SW 1271 (cell line): ENCODE measurements at places on chromosomes 13 and 19.

DNA sequence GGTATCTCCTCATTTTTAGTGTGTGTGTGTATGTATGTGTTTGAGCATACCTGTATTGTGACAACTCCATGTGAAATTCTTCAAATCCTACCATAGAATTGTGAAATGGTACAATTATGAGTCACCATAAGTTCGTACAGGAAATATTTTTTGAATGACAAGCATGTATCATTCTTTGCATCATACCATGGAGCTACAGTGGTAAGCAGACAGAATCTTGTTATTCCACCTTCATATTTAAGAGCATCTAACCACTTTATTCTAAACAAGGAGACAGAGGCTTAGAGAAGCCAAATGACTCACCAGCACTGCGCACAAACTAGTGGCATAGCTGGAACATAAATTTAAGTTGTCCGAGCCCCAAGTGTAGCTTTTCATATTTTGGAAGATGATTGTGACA, 4.5 kb upstream of the EPSTI1 start:
- DNase-seq: peak; percentile 73

DNA sequence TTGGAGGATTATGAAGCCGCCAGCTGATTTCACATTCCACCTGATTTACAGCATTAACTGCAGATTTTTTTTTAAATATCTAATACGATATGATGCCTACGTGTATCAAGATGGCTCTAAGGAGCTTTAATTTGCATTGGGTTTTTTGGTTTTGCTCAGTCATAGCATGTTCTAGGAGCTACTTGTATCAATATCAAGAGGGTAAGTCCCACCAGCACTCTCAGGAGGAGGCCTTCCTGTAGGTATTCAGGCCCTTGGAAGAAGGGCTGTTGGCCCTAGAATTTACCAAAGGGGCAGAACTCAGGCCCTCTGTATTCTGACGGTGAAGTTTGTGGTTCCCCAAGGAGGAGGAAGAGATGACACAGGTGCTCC, 97.2 kb upstream of the IPO5 start:
- DNase-seq: no peak

- no peak for DNase-seq
Measured at GRCh38 chr13:112583592-112584277, 4.2 kb downstream of the TUBGCP3 start.

DNA sequence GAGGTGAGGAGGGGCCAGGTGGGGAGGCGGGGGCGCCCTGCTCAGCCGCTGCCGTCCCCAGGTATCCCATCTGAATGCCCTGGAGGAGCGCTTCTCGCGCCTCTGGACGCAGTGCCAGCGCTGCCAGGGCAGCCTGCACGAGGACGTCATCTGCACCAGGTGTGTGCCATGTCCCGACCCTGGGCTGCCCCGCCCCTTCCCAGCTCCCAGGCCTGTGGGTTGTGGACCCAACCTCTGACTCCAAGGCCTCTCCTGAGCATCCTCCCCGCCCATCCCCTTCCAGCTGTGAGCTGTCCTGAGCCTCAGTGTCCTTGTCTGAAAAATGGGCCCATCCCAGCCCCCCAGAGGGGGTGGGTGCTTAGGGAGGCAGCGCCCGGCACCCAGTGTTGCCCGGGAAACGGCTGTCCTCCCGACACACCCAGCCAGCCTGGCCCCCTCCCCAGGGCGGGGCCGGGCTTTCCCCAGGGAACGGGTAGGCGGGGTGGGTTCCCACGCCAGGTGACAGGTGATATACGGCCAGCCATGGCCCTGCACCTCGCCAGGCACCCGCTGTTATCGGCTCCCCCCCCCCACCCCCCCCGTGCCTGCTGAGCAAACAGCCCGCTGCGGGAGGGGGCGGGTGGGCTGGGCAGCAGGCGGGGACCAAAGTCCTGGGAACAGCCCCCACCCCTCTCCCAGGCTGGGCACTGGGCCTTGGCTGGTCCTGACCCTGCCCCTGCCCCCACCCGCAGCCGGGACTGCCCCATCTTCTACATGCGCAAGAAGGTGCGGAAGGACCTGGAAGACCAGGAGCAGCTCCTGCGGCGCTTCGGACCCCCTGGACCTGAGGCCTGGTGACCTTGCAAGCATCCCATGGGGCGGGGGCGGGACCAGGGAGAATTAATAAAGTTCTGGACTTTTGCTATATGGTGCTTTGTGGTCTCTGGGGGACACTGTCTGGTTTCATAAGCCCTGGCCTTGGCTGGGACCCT, 1.3 kb upstream of the SPIB start:
- DNase-seq: no peak

GRCh38 chr19:5074830-5075394, 106.0 kb downstream of the KDM4B start:
- DNase-seq: no peak

- no peak for DNase-seq
Measured at GRCh38 chr19:17996826-17997316, 11.1 kb upstream of the ARRDC2 start.

DNA sequence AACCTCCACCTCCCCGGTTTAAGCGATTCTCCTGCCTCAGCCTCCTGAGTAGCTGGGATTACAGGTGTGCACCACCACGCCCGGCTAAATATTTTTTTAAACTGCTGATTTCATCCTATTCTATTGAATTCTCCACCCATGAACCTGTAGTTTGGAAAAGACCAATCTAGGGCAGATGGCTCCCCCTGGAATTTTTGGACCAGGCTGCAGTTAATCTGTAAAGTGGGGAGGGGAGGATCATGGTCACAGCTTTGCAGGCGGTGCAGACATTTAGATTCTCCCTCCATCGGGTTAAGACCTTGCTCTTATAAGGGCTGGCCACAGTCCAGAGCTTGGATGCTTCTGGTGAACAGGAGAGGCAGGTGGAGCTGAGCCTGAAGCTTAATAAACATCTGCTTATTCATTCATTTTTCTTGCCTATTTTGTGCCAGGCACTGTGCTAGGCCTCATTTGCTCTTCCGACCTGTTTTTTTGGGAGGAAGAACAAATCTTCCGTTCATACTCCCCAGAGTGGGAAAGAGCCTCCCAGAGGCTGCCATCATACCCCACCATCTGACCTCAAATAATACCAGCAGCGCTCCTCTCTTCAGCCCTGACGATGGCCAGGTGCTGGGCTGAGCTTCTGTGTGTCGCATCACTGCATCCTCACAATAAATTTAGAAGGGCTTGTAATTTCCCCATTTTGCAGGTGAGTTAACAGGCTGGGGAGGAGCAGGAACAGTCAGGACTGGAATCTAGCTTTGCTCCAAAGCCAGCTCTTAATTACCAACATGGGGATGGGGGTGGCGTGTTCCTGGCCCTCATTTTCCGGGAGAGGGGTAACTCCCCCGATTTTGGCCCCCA, 902 bp upstream of the CCDC106 start:
- DNase-seq: no peak

GRCh38 chr13:106161146-106161545, 374.3 kb downstream of the EFNB2 start:
- no peak for DNase-seq

DNA sequence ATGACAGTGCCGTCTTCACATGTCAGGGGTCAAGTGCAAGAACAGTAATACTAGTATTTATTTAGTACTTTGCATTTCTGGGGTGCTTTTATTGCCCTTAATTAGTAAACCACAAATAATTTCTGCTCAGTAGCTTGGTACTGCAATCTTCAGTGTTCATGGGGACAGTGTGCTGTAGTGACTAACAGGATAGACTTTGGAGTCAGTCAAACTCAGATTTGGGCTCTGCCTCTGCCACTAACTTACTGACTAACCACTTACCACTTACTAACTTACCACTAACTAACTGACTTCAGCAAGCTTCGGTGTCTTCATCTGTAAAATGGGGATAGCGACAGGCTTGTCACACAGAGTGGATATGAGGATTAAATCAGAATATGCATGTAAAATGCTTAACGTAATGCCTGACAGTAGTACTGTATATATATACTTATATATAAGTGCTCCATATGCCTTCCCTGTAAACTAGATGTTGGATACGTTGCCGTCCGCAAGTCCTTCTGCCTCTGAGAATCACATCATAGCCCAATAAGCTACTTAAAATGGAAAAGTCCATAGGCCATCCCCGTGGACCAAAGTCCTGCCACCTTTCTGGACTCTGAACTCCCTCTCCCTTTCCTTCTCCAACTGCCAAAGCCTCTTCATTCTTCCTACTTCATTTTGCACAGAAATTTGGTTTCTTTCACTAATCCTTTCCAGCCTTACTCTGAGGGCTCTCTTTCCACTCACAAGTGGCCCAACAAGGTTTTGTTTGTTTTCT, 158.1 kb downstream of the ZIC5 start:
- DNase-seq: no peak

GRCh38 chr19:57319869-57320179, 448 bp upstream of the ZNF543 start:
- no peak for DNase-seq

DNA sequence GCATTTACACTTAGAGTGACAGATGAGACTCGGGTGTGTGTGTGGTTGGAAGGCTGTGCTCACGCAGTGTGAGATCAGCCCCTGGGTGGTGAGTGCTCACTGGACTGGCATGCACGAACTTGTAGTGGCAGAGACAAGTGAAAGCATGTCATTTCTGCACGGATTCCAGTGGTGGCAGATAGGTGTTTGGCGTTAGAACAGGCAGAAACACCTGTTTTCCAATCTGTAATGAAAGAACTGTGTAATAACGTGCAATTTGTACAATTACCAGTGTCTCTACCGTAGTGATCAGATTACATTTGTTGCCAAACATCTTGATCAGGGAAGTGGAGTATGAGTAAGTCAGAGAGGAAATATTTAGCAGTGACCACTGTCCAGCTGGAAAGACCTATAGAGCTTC, 8.2 kb downstream of the LAMP1 start:
- no peak for DNase-seq

GRCh38 chr19:47813304-47813994, 8.3 kb upstream of the CRX start:
- peak; percentile 21 for DNase-seq

- DNase-seq: no peak
Measured at GRCh38 chr19:3188627-3189596, 3.2 kb downstream of the NCLN start.

DNA sequence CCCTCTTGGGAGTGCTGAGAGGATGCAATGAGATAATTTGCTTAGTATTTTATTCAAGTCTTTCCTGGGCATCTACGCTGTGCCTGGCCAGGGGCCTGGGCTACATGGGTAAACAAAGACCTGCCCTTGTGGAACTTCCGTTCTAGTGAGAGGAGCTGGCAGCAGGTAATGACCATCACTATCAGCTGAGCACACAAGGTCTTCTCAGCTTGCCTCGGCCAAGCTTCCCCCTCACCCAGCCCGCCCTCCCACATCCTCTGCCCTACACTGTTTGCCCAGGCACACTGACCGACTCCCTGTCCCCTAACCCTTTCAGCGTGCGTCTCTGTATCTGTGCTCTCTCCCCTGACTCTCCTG, 8.6 kb upstream of the FKRP start:
- DNase-seq: no peak

DNA sequence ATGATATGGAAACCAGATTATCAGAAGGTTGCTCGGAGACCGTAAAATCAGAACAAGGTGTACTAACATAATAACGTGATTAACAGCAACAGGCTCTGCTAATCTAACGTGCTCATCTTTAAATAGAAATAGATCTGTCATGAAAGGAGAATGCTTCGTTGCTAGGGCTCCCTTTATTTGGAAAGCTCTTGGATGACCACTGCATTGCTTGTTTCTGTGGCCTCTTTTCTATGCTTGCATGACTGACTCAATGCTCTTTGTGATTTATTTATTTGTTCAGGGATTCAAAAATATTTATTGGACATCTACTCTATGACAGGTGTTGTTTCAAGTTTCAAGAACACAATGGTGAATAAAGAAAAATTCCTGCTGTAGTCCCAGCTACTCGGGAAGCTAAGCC, 22.3 kb upstream of the ZDHHC20 start:
- DNase-seq: no peak

DNA sequence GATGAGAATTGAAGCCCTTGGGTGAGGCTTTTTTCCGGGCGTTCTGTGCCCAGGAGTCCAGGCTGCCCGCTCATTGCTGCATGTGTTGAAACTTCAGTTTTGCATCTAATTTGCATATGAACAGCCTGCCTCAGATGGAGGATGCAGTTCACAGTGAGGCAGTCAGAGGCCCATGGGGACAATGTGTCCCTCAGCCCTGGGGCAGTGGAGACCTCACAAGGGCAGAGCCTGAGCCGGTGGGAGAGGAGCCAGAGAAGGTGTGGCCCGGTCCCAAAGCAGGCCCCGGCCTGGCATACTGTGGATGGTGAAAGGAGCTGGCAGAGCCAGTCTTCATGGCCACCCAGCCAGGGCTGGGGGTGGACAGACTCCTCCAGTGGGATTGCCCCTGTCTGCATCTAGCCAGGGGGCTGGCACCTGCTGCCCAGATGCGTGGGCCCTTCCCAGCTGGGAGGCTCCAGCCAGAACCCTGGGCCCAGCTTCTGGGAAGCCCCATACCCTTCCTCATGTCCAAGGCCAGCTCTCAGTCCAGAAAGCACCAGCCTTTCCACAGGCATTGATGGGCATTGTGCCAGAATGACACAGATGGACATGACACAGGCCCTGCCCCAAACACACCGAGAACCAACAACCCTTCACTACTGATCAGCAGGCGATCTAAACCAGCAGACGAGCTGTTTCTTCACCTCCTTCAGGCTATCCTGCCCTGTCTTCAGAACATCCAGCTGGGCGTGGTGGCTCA, 32.9 kb upstream of the KCTD15 start:
- no peak for DNase-seq

DNA sequence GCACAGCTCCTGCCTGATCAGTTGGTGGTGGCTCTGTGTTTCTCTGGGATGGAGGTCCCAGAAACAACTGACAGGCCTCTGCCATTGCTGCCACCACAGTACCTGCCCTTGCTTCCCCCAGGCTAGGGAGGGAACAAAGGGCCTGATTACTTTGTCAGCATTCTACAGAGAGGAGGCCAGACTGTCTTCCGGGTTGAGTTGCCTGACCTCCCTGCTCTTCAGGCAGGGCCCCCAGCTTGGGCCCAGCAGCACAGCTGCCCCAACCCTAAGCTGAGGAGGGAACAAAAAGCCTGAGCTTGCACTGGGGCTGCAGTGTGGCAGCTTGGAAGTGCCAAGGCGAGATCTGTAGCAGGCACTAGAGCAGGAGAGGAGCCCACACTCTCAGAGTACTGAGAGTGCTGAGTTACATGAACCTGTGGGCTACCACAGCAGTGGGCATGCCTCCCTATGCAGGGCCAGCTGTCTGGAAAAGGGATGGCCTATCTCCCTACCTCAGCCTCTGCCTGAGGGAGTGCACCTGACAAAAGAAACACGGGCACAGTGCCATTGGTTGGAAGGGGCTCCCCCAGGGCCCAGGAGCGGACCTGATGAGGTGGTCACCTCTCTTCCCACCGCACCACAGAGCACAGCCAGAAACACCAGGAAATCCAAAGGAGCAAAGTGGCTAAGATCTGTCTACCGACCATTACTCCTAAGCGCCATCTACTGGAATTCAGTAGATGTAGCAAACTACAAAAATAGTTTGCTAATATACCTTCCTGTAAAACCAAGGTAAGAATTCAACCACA, 24.4 kb downstream of the SLC25A15 start:
- peak; percentile 30 for DNase-seq

- peak; percentile 18 for DNase-seq
Measured at GRCh38 chr13:46962281-46962941, 65.6 kb upstream of the HTR2A start.

GRCh38 chr19:7288977-7289376, 5.2 kb downstream of the INSR start:
- no peak for DNase-seq

GRCh38 chr13:107466326-107467099, 748.8 kb downstream of the LIG4 start:
- no peak for DNase-seq

- DNase-seq: no peak
Measured at GRCh38 chr13:66845393-66845792, 384.7 kb downstream of the PCDH9 start.

- DNase-seq: no peak
Measured at GRCh38 chr19:51607920-51608562, 22.2 kb downstream of the SIGLEC5 start.

- DNase-seq: no peak
Measured at GRCh38 chr19:6041071-6041470, 63.1 kb upstream of the RANBP3 start.
